Dermis blood vessel endothelial cell (primary cell): ENCODE measurements at places on chromosomes 12 and 14.

GRCh38 chr12:105426766-105427165 lies 96.3 kb downstream of the C12orf75 start:
- no peak for DNase-seq

GRCh38 chr12:46217541-46218321 lies 51.1 kb downstream of the SLC38A1 start:
- DNase-seq = no peak

- DNase-seq = no peak
Observed at GRCh38 chr12:30019366-30020140, 235.8 kb upstream of the TMTC1 start.

DNA sequence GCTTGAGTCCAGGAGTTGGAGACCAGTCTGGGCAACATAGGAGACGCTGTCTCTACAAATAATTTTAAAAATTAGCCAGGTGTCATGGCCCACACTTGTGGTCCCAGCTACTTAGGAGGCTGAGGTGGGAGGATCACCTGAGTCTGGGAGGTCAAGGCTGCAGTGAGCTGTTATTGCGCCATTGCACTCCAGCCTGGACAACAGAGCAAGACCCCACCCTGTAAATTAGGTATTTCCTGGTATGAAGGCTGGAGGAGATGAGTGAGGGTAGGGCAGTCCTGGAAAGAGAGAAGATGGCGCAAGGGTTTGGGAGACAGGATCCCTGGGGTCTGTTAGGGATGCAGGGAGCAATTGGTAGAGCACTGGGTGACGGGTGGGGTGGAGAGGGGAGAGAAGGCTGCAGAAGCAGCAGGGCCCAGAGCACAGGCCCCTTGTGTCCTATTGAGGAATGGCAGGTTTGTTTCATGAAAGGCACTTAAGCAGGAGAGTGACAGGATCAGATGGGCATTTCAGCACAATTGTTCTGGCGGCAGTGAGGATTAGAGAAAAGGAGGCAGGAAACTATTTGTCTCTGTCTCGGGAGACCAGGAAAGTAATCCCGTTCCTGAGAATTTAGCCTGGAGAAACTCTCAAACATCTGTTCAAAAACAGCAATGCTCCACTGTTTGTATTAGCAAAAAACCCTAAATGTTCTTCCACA lies 47.2 kb upstream of the KTN1 start:
- no peak for DNase-seq

DNA sequence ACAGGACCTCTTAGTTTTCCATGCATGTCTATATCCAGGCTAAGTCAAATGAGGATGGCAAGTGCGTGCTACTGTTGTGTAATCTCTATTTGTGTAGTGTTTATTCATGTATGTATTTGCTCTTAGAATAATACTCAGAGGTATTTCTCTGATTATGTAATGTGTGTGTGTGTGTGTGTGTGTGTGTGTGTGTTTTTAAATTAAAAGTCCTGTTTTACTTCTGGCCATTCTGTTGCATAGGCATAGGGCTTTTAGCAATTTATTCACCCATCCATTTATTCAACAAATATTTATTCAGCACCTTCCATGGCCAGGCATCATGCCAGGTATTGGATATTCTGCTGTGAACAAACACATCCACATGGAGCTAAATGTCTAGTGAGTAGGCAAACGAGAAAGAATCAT lies 63.5 kb downstream of the PELI2 start:
- no peak for DNase-seq

GRCh38 chr12:123000578-123000977 lies 20.1 kb downstream of the ARL6IP4 start:
- no peak for DNase-seq

- peak; percentile 84 for DNase-seq
Observed at GRCh38 chr12:53757101-53757770, 5.5 kb upstream of the CISTR start.

DNA sequence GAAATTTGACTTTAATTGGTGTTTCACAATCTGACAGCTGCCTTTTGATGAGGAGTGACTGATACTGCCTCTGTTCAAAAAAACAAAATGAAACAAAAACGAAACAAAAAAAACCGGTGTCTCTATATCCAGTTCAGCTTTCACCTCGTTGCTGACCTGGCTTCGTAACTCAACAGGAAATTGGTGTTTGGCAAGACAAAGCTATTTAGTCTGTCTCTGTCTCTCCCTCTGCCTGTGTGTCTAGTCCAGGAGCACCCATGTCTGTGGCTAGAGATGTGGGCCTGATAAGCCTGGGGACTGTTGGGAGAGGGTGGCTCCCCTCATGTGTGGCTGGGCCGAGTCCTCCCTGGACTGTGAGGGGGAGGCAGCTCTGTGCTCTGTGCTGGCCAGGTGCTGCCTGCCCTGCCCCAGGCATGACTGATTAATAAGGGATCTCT lies 11.3 kb downstream of the CACNA1C start:
- DNase-seq = no peak

- no peak for DNase-seq
Observed at GRCh38 chr12:52794479-52795331, 1.2 kb downstream of the KRT3 start.

DNA sequence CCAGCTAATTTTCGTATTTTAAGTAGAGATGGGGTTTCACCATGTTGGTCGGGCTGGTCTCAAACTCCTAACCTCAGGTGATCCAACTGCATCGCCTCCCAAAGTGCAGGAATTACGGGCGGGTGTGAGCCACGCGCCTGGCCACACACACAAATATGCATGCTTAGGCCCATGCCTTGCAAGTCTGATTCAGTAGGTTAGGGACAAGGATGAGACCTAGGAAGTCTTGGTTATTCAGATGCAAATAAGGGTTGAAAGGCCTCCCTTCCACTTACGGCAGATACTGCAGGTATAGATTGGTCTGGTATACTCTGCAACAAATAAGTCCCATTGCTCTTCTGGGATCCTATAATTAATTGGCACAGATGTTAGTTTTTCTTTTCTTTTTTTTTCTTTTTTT lies 32.9 kb downstream of the TXNRD1 start:
- no peak for DNase-seq

- peak; percentile 80 for DNase-seq
Observed at GRCh38 chr14:90698379-90698869, 117.8 kb downstream of the TTC7B start.

GRCh38 chr14:64823305-64823861 lies 56.3 kb downstream of the SPTB start:
- DNase-seq = peak; percentile 69

GRCh38 chr14:29089849-29090248 lies 323.3 kb downstream of the FOXG1 start:
- no peak for DNase-seq

- peak; percentile 19 for DNase-seq
Observed at GRCh38 chr14:90061685-90062126, at the start of gene KCNK13. Gene KCNK13 (plus strand): TSS chr14:90061994. CDS start chr14:90062206, 212 bp downstream.

- DNase-seq = no peak
Observed at GRCh38 chr12:22321638-22322037, 12.9 kb downstream of the ST8SIA1 start.

- DNase-seq = peak; percentile 41
Observed at GRCh38 chr12:120737557-120738251, 12.1 kb downstream of the ACADS start.

DNA sequence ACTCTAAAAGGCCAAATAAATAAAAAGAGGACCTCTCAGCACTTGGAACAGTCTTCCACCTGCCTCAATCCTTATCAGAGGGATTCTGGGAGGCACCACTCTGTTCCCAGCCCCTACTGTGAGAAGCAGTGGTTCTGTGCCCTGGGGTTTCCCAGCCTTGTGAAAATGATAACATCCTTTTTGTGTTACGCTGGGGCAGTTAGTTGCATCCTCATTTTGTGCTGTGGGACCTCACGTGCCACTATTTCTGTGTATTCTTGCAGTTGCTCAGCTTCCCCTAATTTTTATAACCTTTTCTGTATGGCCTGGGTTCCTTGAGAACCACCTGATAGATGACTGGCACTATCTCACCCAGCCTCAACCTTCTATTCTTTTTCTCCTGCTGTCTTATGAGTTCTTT lies 10.8 kb upstream of the CMA1 start:
- DNase-seq = no peak

DNA sequence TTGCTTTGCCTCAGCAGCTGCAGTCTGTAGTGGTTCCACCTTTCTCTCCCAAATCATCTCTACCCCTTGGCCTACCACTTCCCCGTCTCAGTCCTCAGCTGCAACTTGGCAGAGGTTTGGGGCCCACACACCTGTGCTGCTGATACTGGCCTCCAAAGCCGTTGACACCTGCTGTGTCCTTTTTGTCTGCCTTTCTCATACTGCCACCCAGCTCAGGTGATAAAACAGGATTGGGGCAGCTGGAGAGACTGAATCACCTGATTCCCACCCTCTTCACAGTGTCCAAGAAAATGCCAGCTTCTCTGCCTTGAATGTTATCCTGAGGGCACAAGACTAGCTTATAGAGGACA lies 103.7 kb downstream of the ETV6 start:
- DNase-seq = no peak

DNA sequence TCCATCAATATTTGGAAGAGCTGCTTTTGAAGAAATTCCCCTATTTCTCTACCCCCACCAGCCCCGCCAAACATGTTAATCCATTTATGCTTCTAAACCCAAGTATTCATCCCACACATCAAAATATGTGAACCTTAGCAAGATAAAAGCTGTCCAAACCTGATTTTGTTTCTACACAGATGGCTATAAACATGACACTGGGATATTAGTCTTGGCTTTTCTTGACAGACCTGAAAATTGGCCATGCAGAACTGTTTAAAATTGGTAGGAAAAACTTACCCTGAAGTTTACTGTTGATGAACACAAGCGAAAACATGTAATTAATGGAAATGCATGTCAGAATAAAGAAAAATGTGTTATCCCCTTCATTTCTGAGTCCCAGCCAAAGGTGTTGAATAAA lies 370.0 kb downstream of the EGLN3 start:
- no peak for DNase-seq

DNA sequence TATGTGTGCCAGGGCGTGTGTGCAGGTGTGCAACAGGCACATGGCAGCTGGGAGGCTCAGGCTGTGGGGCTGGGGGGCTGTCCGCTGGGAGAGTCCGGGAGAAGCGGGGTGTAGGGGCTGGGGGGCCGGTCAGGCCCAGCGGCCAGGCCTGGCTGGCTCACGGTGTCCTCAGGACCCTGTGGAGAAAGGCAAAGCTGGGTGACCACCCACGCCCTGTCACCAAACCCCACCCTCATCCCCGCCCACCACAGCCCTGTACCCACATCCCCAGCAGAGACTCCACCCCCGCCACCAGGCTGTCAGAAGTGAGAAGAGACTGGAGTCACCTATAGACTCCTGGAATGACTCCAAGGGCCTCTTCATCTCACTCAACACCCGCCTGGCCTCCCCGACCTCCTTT lies 85.3 kb downstream of the SCARB1 start:
- DNase-seq = no peak

DNA sequence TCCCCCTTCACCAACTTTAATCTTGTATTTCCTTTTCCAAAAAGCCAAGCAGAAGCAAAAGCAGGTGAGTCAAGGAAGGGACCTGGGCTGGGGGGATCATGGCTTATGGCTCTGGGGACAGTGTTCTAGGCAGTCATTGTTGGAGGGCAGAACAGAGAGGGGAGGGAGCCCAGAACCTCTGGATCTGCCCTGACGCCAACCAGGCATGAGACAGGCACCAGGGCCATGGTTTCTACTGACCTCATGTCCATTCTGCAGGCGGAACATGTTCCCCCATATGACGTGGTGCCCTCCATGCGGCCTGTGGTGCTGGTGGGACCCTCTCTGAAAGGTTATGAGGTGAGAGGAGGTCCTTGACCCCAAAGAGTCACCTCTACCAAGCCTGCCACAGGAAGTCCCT lies 6.6 kb downstream of the CACNB3 start:
- no peak for DNase-seq

DNA sequence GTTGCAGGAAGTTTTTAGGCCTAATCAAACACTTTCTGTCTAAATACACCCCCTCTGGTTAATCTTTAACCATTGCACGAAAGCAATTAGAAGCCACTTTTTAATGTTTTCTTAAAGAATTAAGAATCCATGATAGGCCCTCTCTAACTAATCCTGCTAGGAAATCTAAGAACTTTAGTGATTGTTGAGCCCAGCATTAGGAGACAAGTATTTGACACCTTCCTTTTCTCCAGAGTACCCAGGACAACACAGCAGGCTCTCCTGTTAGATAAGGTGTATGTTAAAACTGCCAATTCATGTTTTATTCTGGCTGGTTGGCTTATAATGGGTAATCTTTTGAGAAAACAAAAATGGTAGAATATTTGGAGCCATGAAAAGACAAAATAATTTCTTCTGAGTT lies 95.0 kb downstream of the ALX1 start:
- DNase-seq = no peak

DNA sequence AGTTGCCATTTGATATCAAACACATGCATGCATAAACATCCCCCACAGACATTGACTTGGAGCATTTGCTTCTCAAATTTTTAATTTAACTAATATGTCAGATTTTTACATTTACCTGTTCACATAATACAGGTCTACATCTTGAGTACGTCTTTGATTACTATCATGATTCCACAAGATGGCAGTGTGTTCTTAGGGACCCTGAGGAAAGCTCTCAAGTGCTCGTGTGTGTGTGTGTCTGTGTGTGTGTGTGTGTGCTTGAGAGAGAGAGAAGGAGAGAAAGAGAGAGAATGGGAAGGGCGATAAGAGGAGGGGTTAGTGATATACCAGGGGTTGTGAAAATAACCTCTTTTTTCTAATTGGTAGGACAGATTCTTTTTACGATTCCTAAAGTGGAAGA lies 167.1 kb upstream of the OR4E1 start:
- peak; percentile 10 for DNase-seq

GRCh38 chr14:95695913-95696312 lies 9.7 kb downstream of the TCL1B start:
- no peak for DNase-seq
